ENCODE measurements at places on chromosomes 3 and 15.

DNA sequence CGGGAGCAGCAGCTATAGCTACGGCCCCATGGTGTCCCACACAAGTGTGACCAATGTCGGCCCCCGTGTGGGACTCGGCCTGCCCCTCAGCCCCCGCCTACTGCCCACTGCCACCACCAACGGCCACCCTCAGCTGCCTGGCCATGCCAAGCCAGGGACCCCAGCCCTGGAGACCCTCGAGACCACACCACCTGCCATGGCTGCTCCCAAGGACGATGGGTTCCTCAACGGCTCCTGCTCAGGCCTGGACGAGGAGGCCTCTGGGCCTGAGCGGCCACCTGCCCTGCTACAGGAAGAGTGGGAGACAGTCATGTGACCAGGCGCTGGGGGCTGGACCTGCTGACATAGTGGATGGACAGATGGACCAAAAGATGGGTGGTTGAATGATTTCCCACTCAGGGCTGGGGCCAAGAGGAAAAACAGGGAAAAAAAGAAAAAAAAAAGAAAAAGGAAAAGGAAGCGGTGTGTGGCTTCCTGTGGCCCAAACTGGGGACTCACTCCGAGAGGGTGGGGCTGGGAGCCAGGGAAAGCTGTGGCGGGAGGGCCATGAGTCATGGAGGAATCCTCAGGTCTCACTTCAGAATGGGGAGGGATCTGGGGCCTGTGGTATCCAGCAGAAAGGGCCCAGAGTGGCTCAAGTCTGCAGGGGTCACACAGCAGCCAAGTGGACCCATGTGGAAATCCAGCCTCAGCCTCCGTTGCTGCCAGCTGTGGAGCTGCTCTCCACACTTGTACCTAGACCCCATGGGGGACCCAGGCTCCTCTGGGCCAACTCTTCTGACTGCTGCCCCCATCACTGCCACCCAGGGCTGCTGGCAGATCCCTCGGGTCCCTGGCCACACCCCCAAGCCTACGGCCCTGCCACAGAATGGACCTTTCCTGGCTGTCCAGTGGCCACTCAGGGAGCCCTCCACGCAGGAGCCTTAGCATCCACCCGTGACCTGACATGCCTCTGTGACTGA is 26.1 kb downstream of the PTH1R start:
- DNase-seq = no peak

DNA sequence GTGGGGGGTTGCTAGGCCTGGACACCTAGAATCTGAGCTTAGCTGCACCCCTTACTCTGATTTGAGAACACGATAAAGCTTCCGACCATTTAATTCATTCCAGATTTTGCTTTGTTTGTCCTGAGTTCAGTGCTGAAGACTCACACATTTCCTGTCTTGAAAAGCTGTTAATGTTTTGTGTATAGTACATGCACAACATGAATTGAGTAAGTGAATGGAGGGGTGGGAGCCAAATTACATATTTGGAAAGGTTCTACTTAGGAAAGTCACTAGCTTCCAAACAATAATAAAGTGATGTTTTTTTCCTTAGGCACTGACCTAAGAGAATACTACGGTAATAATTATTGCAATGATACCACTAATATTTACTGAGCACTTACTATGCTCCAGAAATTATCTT is 955.2 kb upstream of the NR2F2 start:
- DNase-seq = no peak

- no peak for DNase-seq
Measured at GRCh38 chr3:17032407-17033034, 147.8 kb downstream of the PLCL2 start.

- no peak for DNase-seq
Measured at GRCh38 chr3:84522893-84523292, 435.9 kb upstream of the CADM2 start.

DNA sequence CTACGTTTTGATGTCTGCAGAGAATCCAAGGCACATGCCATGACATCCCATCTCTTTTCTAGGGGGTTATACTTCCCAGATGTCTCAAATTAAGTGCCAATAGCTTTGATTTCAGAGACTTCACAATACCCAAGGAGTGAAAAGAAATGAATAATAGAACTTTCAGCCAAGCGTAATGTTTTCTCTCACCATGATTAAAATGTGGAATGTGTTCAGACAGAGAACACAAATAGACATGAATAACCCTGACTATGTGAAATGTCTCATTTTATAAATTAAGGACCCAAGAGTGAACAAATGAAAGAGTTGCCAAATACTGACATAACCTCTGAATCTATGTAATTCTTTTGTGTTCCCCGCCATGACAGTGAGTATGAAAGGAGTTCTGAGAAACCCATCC is 123.6 kb upstream of the GAP43 start:
- no peak for DNase-seq

GRCh38 chr3:196268284-196269163 is 19.0 kb downstream of the PCYT1A start:
- no peak for DNase-seq

DNA sequence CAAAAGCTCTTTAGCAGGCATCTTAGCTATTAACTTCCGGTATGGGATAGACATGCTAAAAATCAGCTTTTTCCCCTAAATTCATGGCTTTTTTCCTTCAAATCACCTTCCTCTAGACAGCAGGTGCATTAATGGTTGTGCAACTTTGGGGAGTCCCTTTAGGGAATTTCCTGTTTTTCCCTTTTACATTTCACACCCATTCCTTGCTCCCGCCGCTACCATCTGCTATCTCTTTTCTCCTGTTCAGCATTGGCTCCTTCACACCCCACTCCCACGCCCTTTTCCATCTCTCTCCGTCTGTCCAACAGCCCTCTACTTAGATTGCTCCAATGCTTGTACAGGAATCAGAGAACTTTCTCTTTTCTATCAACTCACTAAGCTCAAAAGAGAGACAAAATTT is 43.4 kb downstream of the FEZF2 start:
- DNase-seq = no peak

DNA sequence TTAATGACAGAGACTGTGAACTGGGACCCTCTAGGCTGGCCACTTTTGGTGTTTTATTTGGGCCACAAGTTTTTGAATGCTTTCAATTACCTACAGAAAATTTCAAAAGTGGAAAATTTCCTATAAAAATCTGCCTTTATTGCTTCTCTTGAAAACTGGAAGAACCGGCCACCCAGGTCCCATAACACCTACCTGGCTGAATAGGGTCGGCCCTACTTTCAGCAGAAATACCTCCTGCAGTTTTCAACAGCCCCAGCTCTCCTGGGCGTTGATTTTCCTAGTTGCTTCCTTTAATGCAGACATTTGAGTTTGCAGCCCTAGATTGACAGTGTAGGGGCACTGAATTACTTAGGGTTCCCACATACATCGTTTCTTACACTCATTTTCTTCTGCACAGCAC is 719 bp upstream of the SRPRB start:
- no peak for DNase-seq

- DNase-seq = no peak
Measured at GRCh38 chr3:177574222-177574856, 377.1 kb upstream of the TBL1XR1 start.

- no peak for DNase-seq
Measured at GRCh38 chr15:66657185-66658020, 44.6 kb upstream of the SMAD6 start.

DNA sequence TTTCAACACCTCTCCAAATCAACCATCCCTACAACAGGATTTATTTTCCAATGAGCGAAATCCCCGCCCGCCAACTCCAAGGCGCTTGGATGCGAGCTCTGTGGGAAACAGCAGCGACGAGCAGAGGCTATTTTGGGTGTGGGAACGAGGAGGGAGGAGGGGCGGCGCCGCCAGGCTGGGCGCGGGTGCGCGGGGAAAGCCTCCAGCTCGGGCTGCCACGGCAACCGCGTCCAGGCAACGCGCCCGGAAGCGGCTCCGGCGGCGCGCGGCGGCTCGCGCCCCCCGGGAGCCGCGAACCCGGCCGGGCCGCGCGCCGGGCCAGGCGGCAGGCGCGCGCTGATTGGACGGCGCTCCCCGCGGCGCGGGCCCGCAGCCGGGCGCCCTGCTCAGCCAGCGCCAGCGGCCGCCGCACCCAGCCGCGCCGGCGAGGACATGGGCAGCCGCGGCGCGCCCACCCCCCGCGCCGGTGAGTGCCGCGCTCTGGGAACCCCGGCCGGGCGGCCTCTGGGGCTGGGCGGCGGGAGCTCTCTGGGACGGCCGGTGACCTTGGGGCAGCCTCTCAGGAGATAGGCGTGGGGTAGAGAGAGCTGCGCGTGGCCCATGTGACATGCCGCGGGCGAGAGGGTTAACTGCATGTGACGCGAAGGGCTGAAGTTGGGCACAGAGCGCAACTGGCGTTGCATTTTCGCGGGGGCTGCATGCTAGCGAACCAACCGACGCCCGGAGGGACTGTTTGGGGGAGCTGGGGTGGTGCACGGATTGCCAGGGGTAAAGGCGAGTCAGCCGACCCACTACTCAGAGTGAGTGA is at the start of gene FAM81A:
Gene FAM81A (plus strand): TSS at position 370 of the 808 bp plus-strand sequence. CDS start 20,441 bp downstream, outside the sequence.
- peak; percentile 3 for DNase-seq

- peak; percentile 12 for DNase-seq
Measured at GRCh38 chr3:36944012-36944640, 728 bp downstream of the TRANK1 start.

DNA sequence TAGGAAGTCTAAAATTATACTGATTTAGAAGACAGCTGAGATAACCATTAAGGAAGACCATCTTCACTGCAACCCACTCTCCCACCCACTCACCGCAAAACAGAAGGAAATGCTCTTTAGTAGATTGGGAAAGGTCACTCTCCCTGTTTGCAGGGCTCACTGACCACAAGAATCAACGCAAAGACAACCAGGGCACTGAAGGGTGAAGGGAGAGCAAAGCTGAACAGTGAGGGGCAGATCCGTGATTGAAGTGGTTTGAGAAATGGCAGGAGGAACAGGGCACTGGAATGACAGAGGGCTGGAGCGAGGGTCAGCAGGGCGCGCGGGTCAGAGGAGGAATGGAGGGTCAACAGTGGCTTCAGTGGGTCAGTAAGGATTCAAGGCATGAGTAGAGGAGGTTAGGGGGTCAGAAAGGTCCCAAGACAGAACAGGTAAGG is 520 bp downstream of the MESD start:
- DNase-seq = no peak

DNA sequence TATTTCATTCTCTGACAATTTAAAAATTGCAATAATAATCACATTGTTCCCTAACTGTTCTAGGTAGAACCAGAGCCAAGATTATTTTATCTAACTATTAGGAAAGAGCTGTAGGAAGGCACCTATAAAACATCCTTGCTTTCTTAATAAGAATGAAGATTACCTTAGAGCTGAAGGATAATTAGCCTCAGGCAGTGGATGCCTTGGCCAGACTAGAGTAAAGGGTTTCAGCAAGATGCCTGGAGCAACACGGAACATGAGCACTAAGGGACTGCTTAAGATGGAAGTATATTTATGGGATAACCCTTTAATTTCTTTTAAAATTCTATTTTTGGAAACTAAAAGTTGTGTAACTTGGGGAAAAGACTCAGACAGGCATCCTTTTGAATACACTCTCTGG is 456.6 kb upstream of the RBMS3 start:
- no peak for DNase-seq

DNA sequence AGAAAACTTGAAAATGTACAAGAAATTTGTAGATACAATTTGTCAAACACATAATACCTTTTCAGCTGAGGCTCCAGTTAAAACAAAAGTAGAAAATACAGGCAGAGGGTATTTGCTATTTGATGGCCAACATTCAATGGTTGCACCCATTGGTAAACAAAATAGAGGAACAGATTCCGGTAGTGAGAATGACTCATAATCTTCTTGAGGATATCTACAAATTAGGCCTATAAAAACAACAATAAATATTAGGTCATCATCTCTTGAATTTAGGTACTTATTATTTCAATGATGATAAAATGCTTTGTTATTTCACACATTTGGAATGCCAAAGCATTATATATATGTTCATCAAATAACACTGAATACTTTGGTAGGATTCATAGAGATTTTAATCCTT is 53.4 kb downstream of the DENND4A start:
- DNase-seq = no peak

- no peak for DNase-seq
Measured at GRCh38 chr15:56327721-56328502, 37.3 kb upstream of the TEX9 start.

- peak; percentile 38 for DNase-seq
Measured at GRCh38 chr15:101250873-101251829, 697 bp downstream of the CHSY1 start.

GRCh38 chr3:44926172-44926571 is 49.8 kb downstream of the ZDHHC3 start:
- DNase-seq = no peak

- no peak for DNase-seq
Measured at GRCh38 chr15:65396965-65397317, 19.1 kb upstream of the IGDCC3 start.

- no peak for DNase-seq
Measured at GRCh38 chr3:128449111-128449638, 17.5 kb downstream of the DNAJB8 start.
